AG20443 (cell line): ENCODE measurements at places on chromosomes 11 and 22.

GRCh38 chr22:45547016-45547345 is 44.3 kb downstream of the FBLN1 start:
- DNase-seq = no peak

DNA sequence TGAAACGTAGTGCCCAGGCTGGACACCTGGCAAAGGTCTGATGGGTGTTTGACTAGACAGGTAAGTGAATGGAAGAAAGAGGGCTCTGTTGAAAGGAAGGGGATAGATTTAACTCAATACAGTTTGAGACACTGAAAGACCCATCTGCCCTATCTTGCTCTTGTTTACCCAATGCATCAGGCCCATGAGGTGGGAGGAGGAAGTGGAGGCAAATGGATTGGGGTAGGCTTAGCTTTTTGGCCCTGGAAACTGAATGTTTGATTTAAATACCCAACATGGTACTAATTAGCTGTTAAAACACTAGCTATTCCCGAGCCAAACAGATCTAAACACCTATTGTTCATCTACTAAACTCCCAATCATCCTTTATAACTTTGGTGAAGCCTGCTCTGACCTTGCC is 3.5 kb upstream of the UVRAG start:
- DNase-seq = no peak

- DNase-seq = no peak
Observed at GRCh38 chr11:119445379-119445778, 22.4 kb upstream of the THY1 start.

GRCh38 chr11:30774496-30775232 is 188.5 kb upstream of the MPPED2 start:
- DNase-seq = no peak

DNA sequence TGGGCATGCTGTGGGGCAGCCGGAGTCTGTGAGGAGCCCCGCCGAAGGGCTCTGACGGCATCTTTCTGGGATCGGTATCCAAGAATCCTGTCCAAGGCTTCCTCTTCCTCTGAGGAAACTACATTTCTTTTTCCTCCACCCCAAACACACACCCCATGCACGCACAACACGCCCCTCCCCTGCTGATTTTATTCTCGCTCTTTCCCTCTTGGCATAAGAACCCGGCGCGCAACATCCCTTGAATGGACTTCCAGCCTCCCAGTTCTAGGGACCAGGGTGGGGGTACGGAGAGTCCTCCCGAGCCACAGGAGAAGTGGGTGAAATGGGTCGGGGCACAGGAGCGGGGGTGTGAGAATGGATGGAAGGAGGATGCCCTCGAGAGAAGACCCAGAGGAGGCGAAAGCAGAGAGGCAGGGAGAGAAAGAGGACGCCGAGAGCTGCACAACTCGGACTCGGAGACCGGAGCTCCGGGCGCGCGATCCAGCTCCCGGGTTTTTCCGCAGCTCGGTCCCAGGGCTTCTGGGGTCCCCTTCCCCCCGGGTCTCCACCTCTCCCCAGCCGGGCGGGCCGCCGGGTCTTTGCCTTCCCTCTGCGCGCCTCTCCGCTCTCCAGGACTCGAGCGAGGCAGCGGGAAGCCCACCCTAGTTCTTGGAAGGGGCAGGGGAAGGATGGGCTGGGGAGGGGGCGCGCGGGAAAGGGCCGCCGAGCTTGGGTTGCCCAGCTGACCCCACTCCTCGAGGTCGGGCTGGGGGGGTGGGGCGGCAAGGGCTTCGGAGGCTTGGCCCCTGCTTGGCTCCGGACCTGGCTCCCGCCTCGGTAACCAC is 1.5 kb upstream of the LARGE1 start:
- DNase-seq = peak; percentile 74

- DNase-seq = no peak
Observed at GRCh38 chr22:40418366-40419201, 48.2 kb downstream of the SGSM3 start.

DNA sequence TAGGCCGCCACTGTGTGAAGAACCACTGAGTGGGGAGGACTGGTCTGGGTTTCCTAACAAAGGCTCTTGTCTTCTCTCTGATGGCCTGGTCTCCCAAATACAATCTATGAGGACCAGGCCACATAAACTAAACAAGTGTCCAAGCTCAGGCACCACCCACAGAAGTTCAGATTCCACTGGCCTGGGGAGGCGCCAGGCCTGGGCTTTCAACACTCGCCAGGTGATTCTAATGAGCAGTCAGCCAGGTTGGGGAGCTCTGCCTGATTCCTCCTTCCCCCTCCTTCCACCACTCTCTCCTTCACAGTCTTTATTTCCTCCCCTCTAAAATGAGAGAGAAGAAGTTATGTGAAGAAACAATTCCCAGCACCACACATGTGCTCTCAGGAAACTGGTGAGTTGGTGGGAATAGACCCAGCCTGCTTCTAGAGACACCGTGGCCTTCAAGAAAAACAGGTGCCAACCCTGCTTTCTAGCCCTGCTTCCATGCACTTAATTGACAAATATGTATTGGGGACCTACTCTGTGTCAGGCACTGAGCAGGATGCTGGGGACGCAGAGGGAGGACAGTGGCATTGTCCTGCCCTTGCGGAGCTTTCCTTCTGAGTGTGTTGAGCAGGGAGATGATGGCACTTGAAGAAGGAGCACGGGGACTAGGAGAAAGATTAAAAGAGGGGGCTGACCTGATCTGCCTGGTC is 242.5 kb downstream of the TENM4 start:
- DNase-seq = no peak

DNA sequence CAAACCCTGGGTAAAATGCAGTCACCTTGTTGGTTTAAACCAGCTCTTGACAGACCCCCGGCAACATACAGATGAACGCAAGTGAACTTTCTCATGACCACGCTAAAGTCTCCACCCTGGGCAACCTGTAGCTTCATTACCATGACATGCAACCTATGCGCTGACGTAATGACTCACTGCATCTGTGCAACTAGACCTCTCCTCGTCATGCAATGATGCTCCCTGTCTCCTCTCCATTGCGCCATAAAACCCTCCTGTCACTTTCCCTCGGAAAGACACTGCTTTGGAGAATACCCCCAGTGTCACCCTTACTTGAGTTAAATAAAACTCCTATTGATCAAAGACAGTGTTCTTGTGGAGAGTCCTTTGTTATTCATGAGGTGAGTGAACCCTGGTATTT is 52.5 kb downstream of the RCN1 start:
- DNase-seq = no peak
